Astrocyte (in vitro differentiated cells and primary cell): ENCODE measurements at places on chromosomes 3 and 15. TPM values are rescaled to one million over a fixed set of nuclear protein-coding genes. Genes with fewer than 3 reads are reported as not detected.

- H3K36me3 ChIP-seq, result no peaks in the 10 kb centered on the region
- H3K27me3 ChIP-seq, result no peaks in the 10 kb centered on the region
- H3K4me1 ChIP-seq, result no peaks in the 10 kb centered on the region
- H3K27ac ChIP-seq, result no peak overlapping the region
- H3K4me3 ChIP-seq, result no peak overlapping the region
- DNase-seq, result no peak
These were observed 1469.4 kb upstream of the GBE1 start for GRCh38 chr3:83230841-83231240.

- H3K27ac ChIP-seq, result no peak overlapping the region
- no peaks in the 10 kb centered on the region for H3K27me3 ChIP-seq
- no peaks in the 10 kb centered on the region for H3K4me1 ChIP-seq
- no peak for DNase-seq
- H3K36me3 ChIP-seq, result no peaks in the 10 kb centered on the region
These were observed 806.5 kb downstream of the IGSF11 start for GRCh38 chr3:118228151-118228550.

The SLC28A1 gene
- not detected in 2 replicates for total RNA-seq

The MYD88 gene
- 50.6 and 55.8 TPM in 2 replicates for total RNA-seq

The SLC9A9 gene
- total RNA-seq, result 1.5 and 4.0 TPM in 2 replicates
